Pancreas (tissue), 10 donors: ENCODE measurements at places on chromosomes 11 and 22. TPM values are rescaled to one million over a fixed set of nuclear protein-coding genes. Genes with fewer than 3 reads are reported as not detected.

DNA sequence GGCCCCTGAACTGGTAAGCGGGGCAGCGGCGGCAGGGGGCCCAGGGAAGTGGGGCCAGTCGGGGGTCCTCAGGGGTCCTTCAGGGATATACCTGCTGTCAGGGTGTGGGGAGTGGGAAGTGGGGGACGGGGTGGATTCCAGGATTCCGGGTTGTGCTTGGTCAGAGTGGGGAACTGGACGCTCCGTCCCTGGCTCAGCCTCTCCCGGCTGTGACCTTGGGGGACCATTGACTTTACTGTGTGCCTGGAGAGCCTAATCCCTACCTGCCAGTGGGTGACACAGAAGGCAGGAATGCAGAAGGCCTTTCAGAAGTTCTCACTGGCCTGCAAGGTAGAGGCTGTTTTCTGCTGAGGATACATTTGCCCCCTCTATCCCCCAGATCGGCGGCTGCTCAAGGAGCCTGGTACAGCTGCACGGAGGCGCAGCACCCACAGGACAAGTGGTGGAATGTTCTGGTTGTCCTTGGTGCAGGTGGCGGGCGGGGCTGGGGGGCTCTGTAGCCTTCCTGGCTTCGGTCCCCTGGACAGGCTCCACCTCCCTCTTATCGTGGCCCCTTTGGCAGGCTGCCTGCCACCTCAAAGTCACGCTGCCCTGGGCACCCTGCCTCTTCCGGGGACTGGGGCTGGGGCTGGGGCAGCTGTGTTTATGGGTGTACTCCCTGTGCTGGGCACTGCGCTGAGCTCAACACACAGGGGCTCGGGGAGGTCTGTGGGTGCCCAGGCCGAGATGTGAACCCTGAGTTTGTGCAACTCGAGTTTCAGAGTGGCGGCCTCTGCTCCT lies 18.4 kb downstream of the KCNQ1 start:
- H3K4me3 ChIP-seq, result no peak overlapping the region
- H3K4me1 ChIP-seq, result peaks cover 61% of the 10 kb centered on the region
- H3K27ac ChIP-seq, result peak overlapping the region; percentile 90
- no peaks in the 10 kb centered on the region for H3K27me3 ChIP-seq

The OOSP4A gene
- polyA plus RNA-seq, result not detected

The LRRC75B gene
- polyA plus RNA-seq, result 106 TPM

The ACR gene
- polyA plus RNA-seq, result 0.34 TPM

- no peak overlapping the region for H3K4me3 ChIP-seq
- H3K4me1 ChIP-seq, result peaks cover 14% of the 10 kb centered on the region
- no peaks in the 10 kb centered on the region for H3K36me3 ChIP-seq
Observed at GRCh38 chr11:92500453-92500852, 275.8 kb downstream of the FAT3 start.

- H3K27ac ChIP-seq, result peak overlapping the region; percentile 73
- peak overlapping the region; percentile 33 for H3K4me3 ChIP-seq
- H3K27me3 ChIP-seq, result no peaks in the 10 kb centered on the region
- H3K4me1 ChIP-seq, result peaks cover 14% of the 10 kb centered on the region
- no peak for DNase-seq
Observed at GRCh38 chr11:124761301-124762104, 587 bp downstream of the ESAM start.

The OR6A2 gene
- polyA plus RNA-seq, result not detected

The CAPN5 gene
- 3.7 TPM for polyA plus RNA-seq

The USH1C gene
- polyA plus RNA-seq, result 44.3 TPM

- H3K36me3 ChIP-seq, result no peaks in the 10 kb centered on the region
- H3K27ac ChIP-seq, result no peak overlapping the region
- peaks cover 7% of the 10 kb centered on the region for H3K4me1 ChIP-seq
- H3K27me3 ChIP-seq, result no peaks in the 10 kb centered on the region
Observed at GRCh38 chr22:17366830-17367229, 2.4 kb upstream of the CECR2 start.

The CENPM gene
- polyA plus RNA-seq, result 0.65 TPM

DNA sequence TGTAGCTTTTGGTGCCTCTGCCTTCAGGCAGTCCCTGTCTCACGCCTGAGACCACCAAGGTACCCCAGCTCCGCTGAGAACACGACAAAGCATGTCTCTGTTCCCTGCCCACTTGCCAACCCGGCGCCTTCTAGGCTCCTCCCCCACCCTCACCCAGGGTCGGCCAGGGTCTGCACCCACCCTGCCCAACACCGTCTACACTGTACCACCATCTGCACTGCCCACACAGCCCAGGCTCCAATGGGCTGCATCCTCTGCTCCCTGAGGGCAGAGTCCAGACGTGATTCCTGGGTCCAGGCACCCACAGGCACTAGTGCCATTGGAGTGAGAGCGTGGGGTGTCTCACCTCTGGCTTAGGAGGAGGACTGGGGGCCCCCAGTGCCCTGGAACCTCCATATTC lies 22.8 kb upstream of the ACR start:
- no peaks in the 10 kb centered on the region for H3K36me3 ChIP-seq
- DNase-seq, result no peak
- no peak overlapping the region for H3K27ac ChIP-seq
- H3K27me3 ChIP-seq, result no peaks in the 10 kb centered on the region

- H3K36me3 ChIP-seq, result no peaks in the 10 kb centered on the region
- no peaks in the 10 kb centered on the region for H3K4me1 ChIP-seq
- no peaks in the 10 kb centered on the region for H3K27me3 ChIP-seq
- no peak for DNase-seq
- H3K4me3 ChIP-seq, result no peak overlapping the region
- no peak overlapping the region for H3K27ac ChIP-seq
Observed at GRCh38 chr11:14148653-14149273, 186.2 kb downstream of the SPON1 start.

- no peaks in the 10 kb centered on the region for H3K4me1 ChIP-seq
- no peak for DNase-seq
- H3K27ac ChIP-seq, result no peak overlapping the region
- no peaks in the 10 kb centered on the region for H3K36me3 ChIP-seq
Observed at GRCh38 chr22:48881326-48881980, 946.2 kb downstream of the BRD1 start.

DNA sequence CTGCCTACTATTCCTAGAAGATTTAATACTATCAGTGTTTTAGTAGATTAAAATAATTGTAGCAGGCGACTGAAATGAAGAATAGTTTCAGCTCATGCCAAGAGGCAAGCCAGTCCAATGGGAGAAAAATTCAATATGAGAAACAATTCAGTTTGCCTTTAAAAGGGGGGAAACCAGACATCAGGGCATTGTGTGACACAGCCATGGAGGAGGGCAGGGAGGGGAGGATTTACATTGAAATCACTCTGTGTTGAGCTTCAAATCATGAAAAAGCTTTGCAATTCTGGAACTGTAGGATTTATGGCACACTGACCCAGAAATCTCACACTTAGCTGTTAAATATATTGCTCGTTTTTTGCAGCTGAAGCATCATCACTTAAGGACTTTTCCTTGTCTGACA lies 4.6 kb downstream of the SLC1A2 start:
- H3K27ac ChIP-seq, result no peak overlapping the region
- no peak for DNase-seq
- H3K4me1 ChIP-seq, result no peaks in the 10 kb centered on the region

DNA sequence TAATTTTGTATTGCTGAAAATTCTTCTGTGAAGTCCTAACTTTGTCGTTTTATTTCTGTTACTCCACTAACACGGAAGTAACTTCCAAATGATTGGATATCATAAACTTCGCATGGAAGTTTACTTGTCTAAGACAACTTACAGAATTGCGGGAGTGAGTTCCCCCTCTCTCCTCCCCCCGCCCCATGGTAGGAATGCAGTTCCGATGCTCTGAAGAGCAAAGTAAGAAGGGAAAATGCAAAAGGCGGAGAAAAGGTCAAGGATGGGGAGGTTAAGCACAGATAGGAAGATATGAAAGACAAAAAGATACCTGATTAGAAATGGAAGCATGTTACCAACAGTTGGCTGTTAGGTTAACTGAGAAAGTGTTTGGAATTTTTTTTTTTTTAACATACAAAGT lies 1.3 kb downstream of the EIF3M start:
- H3K4me3 ChIP-seq, result peak overlapping the region; percentile 90
- no peaks in the 10 kb centered on the region for H3K27me3 ChIP-seq
- no peak for DNase-seq
- H3K4me1 ChIP-seq, result peaks cover 20% of the 10 kb centered on the region

GRCh38 chr22:26502688-26503561 lies 9.3 kb downstream of the TFIP11 start:
- H3K27me3 ChIP-seq, result no peaks in the 10 kb centered on the region
- H3K4me3 ChIP-seq, result no peak overlapping the region
- no peak for DNase-seq
- H3K27ac ChIP-seq, result no peak overlapping the region

The WBP2NL gene
- polyA plus RNA-seq, result 1.3 TPM

DNA sequence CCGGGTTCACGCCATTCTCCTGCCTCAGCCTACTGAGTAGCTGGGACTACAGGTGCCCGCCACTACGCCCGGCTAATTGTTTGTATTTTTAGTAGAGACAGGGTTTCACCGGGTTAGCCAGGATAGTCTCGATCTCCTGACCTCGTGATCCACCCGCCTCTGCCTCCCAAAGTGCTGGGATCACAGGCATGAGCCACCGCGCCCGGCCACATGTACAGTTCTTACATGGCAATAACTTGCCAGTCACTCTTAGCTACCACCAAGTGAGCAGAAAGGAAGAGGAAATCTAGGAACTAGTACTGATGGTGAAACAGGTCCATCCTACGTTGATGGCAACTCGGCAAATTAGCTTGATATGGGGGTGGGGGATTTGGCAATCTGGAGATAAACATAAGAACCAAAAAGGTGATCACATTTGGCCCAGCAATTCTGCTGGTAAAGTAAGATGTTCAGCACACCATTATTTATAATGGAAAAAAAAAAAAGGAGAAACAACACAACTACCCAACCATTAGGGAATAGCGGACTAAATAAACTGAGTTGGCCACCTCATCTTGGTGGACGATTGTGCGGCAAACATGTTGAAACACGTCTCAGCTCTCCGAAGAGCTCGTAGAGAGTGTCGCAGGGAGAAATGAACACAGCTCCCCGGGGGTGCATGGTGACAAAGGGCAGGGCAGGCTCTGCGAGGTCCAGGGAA lies 5.3 kb downstream of the NLRP6 start:
- DNase-seq, result no peak
- H3K27me3 ChIP-seq, result no peaks in the 10 kb centered on the region
- H3K27ac ChIP-seq, result no peak overlapping the region
- no peaks in the 10 kb centered on the region for H3K36me3 ChIP-seq
- no peaks in the 10 kb centered on the region for H3K4me1 ChIP-seq
